ENCODE measurements at places on chromosomes 16 and 17.

- no peak for DNase-seq
These were observed 33.2 kb upstream of the MEAK7 start for GRCh38 chr16:84537491-84538151.

GRCh38 chr17:19362277-19363113 is at the start of gene B9D1:
Gene B9D1, minus strand, starts transcription at chr17:19362723. Its CDS starts 154 bp downstream, at chr17:19362569.
- DNase-seq, result peak; percentile 59

DNA sequence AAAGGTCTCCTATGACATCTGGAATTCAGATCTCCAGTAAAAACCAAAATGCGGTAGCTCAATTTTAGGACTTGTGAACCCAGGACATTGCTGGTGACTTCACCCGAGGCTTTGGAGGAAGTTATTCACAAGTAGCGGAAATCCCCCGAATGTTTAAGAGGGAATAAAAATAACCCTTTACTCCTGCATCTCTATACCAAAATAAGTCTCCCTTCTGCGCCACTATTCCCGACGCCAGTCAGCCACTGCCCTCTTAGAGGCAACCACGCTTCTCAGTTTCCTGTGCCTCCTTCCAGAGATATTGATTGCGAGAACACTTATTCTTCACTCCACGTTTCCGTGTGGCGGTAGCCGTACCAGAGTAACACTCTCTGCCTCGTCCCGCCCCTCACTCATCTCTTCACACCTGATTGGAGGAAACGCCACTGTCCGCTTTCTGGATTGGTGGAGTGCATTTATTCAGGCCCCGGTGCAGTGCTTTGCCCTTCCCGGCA is 27.4 kb downstream of the EMP2 start:
- no peak for DNase-seq

DNA sequence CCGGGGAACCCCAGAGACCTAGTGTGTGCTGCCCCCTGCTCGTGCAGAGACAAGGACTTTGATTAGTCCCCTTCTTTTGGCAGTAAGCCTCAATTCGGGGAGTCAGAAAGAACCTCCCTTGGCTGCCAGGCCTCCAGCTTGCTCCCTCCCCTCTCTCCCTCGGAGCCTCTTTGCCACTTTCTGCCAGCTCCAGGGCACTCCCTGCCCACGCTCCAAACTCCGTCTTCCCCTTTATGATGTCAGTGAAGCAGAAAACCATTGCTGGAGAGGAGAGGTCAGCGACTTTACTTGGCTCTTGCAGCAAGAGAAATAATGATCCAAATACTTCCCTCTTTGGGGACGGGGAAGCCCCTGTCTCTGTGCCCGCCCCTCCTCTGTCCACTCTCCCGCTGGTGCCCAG is 28.1 kb downstream of the TTYH2 start:
- DNase-seq, result no peak

GRCh38 chr16:30876867-30877266 is 17.0 kb downstream of the BCL7C start:
- DNase-seq, result no peak

DNA sequence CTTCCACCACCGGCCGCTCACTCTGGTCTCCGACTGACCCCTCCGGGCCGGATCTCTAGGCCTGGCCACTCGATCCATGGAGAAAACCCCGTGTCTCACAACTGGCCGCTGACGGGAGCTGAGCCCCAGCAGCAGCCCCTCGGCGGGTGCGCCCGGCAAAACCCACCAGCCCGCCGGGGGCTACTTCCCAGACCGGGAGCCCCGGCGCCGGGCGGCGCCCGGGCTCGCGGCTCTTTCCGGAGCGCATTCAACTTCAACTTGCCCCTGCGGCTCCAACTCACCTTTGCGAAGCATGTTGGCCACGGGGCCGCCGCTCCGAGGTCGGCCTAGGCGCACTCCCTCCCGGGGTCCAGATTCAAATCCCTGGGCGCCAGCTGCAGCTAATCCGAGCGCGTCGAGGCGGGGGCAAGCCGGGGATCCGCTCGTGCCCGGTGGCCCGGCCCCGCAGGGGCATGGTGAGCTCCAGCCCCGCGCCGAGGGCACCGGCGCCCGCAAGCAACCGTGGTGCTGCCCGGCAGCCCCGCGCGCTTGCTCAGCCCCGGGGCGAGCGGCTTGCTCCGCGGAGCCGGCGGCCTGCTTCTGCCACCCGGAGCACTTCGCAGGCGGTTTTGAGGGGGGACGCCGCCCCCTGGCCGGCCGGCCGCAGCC is 438 bp downstream of the RTN4RL1 start:
- no peak for DNase-seq

GRCh38 chr17:65472666-65473309 is 88.7 kb downstream of the AXIN2 start:
- DNase-seq, result no peak

GRCh38 chr16:10408824-10409381 is 23.0 kb downstream of the ATF7IP2 start:
- no peak for DNase-seq

GRCh38 chr16:54226296-54227010 is 60.1 kb downstream of the IRX3 start:
- DNase-seq, result no peak

GRCh38 chr17:69869667-69870066 is 205.4 kb upstream of the KCNJ16 start:
- no peak for DNase-seq

DNA sequence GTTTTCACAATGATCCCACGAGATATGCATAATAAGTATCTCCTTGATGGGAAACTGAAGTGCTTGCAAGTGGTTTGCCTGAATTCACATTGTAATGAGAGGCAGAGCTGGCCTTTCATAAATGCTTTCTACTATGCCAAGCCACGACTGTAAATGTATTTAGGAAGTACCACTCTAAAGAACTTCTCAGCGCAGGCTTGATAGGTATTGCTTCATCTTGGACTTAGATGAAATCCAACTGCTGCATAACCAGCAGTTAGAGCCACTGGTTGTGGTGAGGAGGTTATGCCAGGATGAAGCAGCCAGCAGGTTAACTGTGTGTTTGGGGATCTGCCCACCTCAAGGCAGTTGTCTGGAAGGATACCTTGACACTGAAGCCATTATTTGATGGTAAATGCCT is 26.8 kb downstream of the MARCHF10 start:
- no peak for DNase-seq

DNA sequence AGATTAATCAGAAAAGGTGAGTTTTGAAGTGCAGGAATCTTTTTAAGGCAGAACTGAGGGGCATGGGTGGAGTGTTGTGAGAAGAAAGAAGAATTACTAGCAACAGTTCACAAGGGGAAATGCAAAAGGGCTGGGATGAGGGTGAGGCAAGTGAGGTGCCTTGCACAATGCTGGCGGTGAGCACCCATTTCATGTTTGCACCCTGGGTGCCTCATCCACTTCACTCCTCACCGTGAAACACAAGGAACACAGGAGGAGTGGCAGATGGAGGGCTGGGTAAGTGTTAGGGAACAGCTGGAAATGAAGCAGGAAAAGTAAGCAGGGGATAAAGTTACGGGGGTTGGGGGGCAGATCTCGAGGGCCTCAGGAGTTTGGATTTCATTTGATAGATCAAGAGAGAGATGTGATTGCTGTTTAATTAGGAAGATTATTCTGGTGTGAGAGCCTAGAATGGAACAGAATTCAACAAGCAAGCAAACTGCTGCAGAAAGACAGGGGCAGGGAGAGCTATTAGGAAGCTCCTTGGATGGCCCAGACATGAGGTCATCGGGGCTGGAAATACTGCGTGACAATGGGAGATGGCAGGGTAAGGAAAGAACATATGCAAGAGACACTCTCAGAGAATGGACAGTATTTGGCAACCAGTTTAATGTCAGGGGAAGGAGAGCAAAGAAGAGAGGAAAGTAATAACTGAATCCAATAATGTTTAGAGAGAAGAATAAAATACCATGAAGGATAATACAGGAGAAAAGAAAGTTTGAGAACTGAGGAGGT is 8.3 kb upstream of the HEATR6 start:
- DNase-seq, result no peak

DNA sequence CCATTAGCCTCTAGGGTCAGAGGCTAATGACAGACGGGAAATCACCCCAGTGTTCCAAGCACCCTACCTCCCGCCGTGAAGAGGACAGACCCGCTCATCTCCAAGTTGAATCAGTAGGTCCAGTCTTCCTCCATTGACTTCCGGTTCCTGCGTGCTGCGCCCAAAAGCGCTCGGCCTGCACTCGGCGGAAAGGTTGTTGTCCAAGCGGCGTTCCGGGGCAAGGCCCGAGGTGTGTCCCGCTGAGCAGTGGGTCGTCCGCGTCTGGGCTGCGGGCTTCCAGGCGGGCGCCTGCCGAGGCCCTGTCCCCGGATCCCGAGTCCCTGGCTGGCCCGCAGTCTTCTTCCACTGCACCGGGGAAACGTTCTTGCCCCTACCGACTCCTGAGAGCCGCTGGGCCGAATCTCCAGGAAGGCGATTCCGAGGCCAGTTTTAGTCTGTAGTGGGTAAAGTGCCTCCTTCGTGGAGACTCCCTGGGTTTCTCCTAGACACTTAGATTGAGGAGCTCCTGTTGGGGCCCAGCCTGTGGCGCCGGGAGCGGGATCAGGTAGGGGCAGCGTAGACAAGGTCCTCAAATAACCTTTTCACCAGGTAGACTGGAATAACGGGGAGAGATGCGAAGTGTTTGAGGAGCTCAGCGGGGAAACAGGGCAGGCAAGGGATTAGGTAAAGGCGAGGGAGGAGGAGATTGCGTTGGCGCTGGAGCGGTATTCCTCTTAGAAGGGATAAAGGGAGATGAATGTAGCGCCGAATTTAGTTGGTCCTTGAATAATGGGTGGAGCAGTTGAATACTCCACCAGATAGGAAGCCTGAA is at the start of gene TEFM:
Gene TEFM, minus strand, starts transcription at position 138 of the 811 bp plus-strand sequence. Its CDS starts 40 bp downstream, at position 98.
- DNase-seq, result peak; percentile 45

GRCh38 chr17:77753246-77753645 is 205.3 kb upstream of the TNRC6C start:
- DNase-seq, result no peak

GRCh38 chr17:55731586-55732250 is 9.1 kb upstream of the TMEM100 start:
- DNase-seq, result no peak

- DNase-seq, result no peak
These were observed 13.1 kb upstream of the PRR35 start for GRCh38 chr16:546909-547770.

DNA sequence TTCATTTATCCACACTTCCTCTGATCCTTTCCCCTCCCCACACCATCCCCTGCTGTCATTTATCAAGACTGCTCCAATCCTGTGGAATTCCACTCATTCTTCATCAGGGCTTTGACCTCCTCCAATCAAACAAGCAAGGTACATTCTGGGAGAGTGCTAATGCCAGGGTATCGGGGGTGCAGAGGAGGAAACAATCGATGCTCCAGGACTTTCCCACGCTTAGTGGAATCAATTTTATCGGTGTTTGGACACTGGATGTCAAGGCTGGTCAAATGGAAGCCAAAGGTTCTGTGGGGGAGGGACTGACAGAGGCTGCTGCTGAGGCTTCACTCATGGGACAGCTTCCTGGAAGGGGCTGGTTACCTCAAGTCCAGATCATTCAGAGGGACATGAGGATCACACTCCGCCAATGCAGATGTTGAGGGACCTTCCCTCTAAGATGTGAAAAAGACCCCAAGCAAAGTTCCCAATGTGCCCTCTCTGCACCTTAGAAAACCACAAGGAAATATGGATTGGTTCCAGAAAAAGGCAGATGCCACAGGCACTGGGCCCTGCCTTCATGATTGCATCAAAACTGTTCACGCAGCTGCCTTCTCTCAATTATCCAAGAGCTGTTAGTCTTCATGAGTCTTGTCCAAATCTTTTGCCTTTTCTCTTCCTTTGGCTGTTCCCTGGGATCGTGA is 44.7 kb upstream of the SOX9 start:
- no peak for DNase-seq

DNA sequence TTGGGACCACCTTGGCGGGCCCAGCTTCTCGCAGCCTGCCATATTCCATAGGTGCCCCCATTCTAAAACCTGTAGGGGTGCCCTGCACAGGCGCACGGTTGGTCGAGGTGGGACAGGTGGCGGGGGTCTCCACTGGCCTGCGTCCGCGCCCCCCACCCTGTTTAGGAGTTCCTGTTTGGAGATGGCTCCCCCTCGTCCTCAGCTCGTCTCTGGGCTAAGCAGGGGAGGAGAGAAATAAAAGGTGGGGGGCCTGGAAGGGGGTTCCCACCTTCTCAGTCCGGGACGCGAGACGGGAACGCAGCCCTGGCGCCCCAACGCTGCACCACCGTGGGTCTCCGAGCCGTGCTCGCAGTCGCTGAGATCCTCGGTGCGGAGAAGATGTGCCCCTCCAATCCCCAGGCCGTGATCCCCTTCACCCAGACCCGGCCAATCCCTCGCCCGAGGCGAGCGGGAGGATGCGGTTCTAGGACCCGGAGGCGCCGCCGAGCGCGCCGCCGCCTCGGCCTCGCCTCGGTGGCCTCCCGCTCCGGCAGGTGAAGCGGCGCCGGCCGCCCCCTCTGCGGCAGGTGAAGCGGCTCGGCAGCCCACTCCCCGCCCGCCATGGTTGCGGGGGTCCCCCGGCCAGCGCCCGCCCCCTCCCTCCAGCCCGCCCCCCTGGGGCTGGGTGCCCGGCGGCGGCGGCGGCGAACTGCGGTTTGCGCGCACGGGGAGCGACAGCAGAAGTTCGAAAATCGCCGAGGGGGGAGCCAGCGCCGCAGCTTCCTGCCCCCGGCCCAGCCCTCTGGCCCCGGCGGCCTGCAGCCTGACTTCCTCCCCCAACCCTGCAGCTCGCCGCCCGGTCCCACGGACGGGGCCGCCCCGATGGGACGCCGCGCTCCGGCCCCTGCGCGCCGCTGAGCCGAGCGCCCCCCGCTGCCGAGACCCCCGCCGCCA is at the start of gene FMNL1:
Gene FMNL1, plus strand, starts transcription at position 805 of the 933 bp plus-strand sequence. CDS start 240 bp downstream, outside the sequence.
- no peak for DNase-seq

GRCh38 chr17:5919089-5919488 is 151.1 kb upstream of the WSCD1 start:
- no peak for DNase-seq

- no peak for DNase-seq
These were observed at the start of gene QRICH2 for GRCh38 chr17:76307966-76308338. Gene QRICH2, minus strand, starts transcription at chr17:76308276. Its CDS starts 278 bp downstream, at chr17:76307998.

DNA sequence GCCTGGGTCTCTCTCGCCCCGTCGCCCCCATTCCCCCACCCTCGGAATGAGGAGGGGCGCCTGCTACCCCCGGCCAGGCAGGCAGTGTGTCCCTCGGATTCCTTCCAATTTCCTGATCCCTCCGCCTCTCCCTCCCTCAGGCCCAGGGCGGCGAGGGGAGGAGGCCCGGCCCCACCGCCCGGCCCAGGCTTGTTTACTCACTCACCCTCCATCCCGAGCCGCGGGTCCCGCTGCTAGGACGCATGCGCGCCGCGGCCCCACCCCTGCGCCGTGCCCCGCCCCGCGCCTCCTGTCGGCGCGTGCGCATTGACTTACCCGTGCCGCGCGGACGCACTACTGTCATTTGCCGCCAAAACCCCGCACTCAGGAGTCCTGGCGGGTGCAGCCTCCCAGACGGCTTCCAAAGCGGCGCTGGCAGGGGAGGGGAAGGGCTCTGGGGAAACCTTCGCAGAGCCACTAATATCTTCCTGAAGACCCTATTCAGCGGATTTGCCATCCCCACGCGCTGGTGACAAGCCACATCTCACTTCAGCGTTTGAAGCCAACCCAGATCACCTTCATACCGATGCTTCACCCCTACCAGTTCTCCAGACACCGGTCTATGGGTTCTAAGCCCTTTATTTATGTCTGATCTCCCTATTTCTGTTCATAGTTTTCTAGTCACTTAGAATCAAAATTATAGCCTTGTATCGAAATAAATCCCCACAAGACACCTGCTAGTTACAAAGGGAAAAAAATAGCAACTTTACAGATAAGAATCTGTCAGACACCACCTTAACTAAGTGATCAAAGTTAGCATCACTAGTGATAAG is at the start of gene EZH1:
Gene EZH1, minus strand, starts transcription at position 235 of the 812 bp plus-strand sequence. CDS start 16,099 bp downstream, outside the sequence.
- DNase-seq, result peak; percentile 23

GRCh38 chr17:31418773-31419350 is 27.4 kb downstream of the RAB11FIP4 start:
- no peak for DNase-seq

GRCh38 chr16:30778549-30779244 is 8.3 kb downstream of the ZNF629 start:
- DNase-seq, result no peak
